ENCODE measurements at places on chromosomes 2 and 18. TPM values are rescaled to one million over a fixed set of nuclear protein-coding genes. Genes with fewer than 3 reads are reported as not detected.

Gene ASB18
- not detected for total RNA-seq

Gene HYCC2
- total RNA-seq = 9.9 TPM

Gene LIPG
- 0.26 TPM for total RNA-seq

Gene THSD7B
- total RNA-seq = not detected

Gene TEX44
- total RNA-seq = not detected

Gene CNGA3
- not detected for total RNA-seq

Gene LIMS2
- 5.1 TPM for total RNA-seq

Gene COLEC12
- 32.4 TPM for total RNA-seq

Gene FBXO41
- under 0.01 TPM for total RNA-seq

Gene GREB1L
- total RNA-seq = 3.5 TPM

Gene CAPN13
- total RNA-seq = not detected

Gene PRKAG3
- total RNA-seq = not detected

Gene STON1
- total RNA-seq = 2.3 TPM

Gene KCNE4
- total RNA-seq = under 0.01 TPM

Gene LIMS3
- 17.3 TPM for total RNA-seq

Gene EML6
- 0.76 TPM for total RNA-seq

Gene RFTN2
- total RNA-seq = 14.0 TPM

Gene PAIP2B
- total RNA-seq = 2.0 TPM

Gene PDE1A
- total RNA-seq = 14.0 TPM

Gene MC2R
- total RNA-seq = not detected

All from dermis lymphatic vessel endothelial cell (primary cell).